Neural crest cell (in vitro differentiated cells): ENCODE measurements at places on chromosomes 16 and 17. TPM values are rescaled to one million over a fixed set of nuclear protein-coding genes. Genes with fewer than 3 reads are reported as not detected.

GRCh38 chr17:55238931-55239297, 25.8 kb upstream of the HLF start:
- no peak for DNase-seq

Gene MMP2
- 138 and 153 TPM in 2 replicates for total RNA-seq

GRCh38 chr16:30383521-30383920, 1.2 kb upstream of the SEPTIN1 start:
- DNase-seq = no peak

DNA sequence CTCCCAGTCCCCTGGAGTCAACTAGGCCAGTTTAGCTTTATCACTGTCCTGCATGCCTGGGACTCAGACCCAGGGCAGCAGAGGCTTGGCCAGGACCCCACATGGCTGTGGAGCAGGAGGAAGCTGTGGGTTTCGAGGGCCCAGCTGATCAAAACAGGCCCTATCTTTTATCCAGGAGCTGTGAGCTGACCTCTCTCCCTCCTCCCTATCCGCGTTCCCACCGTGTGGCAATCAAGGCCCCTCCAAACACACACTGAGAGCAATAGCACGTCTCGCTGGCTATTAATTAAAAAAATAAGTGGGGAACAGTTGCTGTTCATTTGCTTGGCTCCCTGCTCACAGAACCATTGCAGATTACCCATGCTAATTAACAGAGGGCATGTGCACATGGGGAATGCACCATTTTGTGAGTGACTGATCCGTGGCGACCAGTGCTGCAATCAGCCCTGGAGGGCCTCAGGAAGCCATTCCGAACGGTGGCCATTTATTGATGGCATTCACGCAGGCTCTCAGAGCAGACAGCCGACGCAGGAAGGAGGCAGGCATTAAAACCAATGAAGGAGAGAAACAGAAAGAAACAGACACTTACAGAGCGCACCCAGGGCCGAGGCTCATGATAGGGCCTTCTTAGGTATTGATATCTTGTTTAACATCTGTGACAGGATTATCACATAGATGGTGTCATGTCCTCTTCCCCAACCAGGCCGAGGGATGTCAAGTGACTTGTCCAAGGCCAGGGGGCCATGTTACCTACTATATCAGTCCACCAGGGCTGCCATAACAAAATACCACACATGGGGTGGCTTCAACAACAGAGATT, 157.1 kb downstream of the KATNIP start:
- no peak for DNase-seq

DNA sequence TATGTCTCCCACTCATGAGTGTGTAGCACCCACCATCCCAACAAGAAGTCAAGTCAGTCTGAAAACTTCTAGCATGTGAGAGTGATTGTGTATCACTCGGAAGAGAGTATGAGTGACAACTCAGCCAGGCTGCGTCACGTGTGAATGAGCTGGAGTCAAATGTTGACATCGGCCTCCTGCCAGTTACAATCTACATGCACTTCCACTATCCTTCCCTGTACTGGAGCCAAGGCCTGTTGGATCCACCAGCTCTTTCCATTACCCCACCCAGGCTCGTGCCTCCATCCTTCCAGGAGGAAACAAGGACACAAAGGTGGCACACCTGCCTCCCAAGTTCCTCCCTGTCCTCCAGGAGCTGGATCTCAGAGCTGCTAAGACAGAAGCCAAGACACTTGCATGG, 64.5 kb downstream of the ASIC2 start:
- no peak for DNase-seq

- DNase-seq = peak; percentile 68
Measured at GRCh38 chr16:85662482-85662812, 26.3 kb downstream of the GINS2 start.

- no peak for DNase-seq
Measured at GRCh38 chr17:13273806-13274205, 256.0 kb upstream of the ELAC2 start.

Gene CCDC154
- total RNA-seq = 1.2 and 1.9 TPM in 2 replicates
